Cardiac fibroblast (primary cell): ENCODE measurements at places on chromosomes 16 and 17.
A peak's percentile ranks its signal among the peaks of the same experiment; 100 is the strongest.

- no peak for DNase-seq
Observed at GRCh38 chr16:29873319-29873718, 10.3 kb upstream of the CDIPT start.

DNA sequence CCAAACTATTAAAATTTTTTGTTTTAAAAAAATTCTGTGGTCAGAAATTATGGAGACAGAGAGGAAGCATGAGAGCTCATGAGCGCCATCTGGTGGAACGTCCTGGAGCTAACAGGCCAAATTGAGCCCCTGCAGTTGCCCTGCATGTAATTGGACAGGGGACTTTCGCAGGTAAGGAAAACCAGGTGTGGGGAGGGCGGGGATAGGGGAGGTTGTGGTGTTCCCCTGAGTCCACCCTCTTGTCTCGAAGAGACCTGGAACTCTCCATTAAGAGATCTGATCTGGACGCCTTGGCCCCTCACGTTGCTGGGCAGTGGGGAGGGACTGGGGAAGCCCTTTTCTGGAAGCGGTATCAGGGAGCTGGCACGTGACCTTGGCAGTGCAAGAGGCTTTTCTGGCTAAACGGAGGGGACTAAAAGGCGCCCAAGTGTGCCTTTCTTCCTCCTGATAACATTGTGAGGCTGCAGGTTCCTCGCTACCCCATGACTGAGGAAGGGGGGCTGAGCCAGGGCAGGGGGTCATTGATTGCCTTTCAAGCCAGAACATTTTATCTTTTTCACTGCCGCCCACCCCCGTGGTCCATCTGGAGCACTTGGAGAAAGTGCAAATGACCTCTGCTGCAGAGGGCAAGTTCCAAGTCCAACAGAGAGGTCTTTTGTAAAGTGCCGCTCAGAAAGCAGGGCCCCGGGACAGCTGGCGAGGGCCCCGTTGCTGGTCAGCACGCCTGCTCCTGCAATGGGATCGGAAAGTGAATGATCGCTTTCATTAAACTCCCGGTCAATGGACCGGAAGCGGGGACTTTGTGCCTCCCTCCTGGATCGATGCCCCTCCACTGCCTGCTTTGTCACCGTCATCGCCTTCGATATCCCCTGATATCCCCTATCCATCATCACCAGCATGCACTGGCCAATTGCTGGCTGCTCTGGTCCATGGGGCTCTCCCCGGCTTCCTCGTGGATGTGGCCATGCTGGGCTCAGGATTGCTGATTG lies 18.4 kb downstream of the PDILT start:
- DNase-seq: peak; percentile 57

GRCh38 chr17:50529849-50530248 lies 2.7 kb upstream of the EPN3 start:
- DNase-seq: no peak

- DNase-seq: no peak
Observed at GRCh38 chr16:87213536-87213935, 103.7 kb downstream of the C16orf95 start.

DNA sequence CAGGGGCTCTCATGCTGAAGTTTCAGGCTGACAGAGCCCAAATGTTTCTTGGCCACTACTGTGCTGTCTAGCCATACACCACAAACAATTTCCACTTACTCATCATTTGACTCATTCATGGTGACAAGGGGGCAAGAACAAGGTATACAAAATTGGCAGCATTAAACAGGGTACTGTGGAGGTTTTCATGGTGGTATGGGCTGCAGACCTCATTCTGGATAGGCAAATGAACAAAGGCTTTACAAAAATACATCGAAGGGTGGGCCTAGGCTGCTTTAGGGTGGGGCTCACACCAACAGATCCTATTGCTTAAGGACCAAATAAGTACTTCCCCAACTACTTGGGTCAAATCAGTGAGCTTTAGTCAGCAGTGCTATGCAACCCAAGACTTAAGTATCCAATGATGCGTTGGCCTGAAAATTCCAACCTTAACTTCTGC lies 53.0 kb downstream of the N4BP1 start:
- peak; percentile 88 for DNase-seq

DNA sequence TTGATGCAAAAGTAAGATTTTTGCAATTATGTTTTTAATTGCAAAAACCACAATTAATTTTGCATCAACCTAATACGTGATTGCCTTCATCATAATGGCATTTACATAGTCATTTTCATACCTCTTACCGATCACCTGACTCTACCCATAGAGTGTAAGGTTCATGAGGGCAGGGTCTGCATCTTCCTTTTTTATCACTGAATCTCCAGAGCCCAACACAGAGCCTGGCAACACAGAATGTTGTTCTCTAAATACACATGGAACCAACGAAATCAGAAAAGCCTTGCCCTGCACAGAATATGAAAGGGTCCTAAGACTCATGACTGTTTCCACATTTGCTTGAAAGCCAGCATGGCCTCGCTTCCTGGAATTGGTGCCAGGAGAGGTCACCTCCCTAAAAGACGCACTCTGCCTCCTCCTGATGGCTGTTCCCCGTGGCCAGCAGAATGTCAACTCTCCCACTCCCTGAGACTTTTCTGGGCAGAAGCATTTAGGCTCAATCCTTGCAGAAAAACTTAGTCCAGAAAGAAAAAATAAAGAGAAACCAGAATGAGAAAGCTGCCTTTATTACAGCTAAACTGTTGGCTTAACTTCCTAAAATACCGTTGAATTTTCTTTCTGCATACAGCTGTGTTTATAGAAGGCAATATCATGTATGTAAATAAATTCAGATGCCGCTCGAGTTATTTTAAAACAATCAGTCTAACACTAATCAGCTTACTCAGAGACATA lies 327.8 kb upstream of the MAF start:
- no peak for DNase-seq

GRCh38 chr17:81544281-81544974 lies 7.7 kb downstream of the FAAP100 start:
- DNase-seq: no peak

GRCh38 chr16:49588026-49588425 lies 214.4 kb downstream of the C16orf78 start:
- DNase-seq: no peak

GRCh38 chr17:78106211-78106610 lies 22.3 kb downstream of the TMC6 start:
- no peak for DNase-seq

DNA sequence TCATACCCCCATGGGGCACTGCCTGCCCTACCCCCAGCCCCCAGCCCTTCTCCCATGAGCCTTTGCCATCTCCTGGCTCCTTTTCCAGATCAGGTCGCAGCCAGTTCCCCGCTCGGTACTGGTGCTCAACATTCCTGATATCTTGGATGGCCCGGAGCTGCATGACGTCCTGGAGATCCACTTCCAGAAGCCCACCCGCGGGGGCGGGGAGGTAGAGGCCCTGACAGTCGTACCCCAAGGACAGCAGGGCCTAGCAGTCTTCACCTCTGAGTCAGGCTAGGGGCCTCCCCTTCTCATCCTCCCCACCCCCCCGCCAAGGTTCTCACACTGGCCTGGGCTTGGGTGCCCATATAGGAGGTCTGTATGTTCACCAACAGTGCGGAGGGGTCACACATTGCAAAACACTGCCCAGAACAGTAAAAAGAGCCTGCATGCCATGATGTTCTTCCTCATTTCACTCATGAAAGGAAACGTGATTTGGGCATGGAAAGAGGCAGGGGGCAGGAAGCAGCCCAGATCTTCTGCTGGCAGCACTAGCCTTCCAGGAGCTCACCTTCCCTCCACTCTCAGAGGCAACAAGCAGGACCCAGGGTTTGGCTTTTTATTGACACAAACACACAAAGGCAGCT lies 7.5 kb downstream of the IFI35 start:
- no peak for DNase-seq

DNA sequence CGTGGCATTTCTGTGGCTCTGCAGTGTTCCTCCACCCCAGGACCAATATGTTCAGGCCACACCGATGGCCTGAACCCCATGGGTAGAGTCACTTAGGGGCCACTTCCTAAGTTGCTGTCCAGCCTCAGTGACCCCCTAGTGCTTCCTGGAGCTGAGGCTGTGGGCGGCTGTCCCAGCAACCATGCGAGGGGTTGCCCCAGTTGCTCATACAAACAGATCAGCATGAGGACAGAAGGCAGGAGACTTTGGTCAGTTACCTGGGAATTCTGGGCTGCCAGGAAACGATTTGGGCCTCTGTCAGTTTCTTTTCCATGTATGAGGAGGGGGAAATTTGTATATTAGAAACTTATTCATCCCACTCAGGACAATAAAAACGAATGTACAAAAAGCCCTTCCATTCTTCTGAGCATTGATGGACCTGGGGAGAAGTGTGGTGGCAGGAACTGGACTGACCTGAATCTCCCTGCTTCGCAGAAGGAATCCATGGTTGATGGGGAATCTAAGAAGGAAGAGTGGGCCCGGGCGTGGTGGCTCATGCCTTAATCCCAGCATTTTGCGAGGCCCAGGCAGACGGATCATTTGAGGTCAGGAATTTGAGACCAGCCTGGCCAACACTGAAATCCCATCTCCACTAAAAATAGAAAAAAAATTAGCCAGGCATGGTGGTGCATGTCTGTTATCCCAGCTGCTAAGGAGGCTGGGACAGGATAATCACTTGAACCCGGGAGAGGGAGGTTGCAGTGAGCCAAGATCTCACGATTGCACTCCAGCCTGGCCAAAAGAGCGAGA lies 4.9 kb upstream of the IL32 start:
- DNase-seq: no peak

GRCh38 chr17:17745476-17746455 lies 64.5 kb downstream of the RAI1 start:
- DNase-seq: no peak

- peak; percentile 44 for DNase-seq
Observed at GRCh38 chr17:30554839-30555751, 77.9 kb downstream of the GOSR1 start.

DNA sequence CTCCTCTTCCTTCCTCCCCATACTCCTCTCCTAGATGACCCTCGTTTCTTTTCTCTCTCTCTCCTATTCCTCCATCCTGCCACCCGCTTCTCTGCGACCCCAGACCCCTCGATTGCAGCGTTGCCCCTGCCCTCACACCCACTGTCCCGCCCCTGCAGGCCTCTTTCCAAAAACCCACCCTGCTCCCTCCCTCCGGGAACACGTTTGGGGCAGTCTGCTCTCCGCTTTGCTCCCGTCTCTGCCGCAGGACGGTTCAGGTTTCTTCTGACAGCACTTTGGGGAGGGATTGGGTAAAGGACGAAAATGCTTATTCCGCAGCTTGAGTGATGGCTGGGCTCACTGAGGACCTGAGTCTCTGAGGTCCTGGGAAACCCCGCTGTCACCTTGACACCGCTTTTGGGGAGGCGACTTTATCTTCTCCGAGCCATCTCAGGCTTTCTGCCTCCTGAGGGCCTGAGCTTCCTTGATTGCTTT lies 690 bp downstream of the NDE1 start:
- DNase-seq: peak; percentile 29
